ENCODE measurements at places on chromosomes 2 and 18.

DNA sequence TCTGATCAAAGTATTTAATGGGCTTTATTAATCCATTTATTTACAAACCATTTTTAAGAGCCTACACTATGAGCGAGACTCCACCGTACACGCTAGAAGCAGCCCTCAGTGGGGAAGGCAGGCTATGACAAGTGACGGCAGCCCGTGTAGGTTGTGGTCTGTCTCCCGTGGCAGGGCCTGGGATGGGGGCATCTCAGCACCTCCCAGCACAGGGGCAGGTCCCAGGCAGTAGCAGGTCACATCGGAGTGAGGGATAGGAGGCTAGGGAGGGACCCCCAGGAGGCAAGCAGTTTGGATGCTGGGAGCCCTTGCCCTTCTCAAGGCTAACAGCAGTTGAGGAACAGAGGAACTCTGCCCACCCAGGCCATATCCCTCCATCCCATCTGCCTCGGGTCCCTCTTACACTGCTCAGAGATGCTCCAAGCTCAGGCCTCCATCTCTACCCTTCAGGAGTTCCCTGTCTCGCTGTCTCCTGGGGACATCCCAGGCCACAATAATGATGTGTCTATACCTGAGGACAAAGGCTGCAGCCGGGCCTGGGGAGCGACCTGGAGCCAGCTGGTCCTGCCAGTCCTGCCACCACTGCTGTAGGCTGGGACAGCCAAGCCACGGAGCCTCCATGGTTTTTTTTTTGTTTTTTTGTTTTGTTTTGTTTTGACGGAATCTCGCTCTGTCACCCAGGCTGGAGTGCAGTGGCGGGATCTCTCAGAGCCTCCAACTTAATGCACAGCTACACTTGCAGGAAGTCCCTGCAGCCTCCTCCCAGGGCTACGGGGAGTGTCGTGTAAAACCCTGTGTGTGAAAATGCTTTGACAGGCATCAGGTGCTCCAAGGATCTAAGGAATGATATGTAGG lies 92.0 kb downstream of the NDUFA10 start:
- DNase-seq: peak; percentile 3

DNA sequence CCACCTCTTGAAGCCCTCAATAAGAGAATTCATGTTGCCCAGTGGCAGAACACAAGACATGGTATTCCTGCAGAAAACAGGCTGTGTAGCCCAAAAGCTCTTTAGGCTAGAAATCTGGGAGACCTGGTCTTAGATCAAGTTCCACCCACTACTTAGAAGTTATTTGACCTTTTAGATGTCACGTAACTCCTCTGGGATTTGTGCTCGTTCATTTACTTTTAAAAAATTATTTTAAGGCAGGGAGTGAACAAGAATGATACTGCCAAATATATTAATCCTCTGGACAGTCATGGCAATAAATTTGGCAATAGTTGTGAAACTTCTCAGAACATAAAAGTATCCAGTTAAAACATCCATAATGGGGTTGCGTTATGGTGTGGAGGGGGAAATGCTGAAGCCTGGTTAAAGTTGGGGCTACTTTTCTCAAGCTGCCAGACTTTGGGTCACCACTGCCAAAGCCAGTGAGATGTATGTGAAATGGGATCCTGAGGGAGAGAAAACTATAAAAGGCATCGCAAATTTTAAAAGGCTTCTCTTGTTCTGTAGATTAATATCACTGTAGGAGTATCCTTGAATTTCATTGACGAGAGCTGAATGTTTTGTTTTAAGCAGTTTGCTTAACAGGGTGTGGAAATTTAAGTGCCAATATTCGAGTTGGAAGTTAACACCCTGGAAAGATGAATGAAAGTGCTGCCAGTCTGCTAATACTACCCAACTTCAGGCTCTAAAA lies 15.8 kb downstream of the DAPL1 start:
- DNase-seq: no peak

- DNase-seq: no peak
Observed at GRCh38 chr18:12310762-12311161, 2.7 kb downstream of the TUBB6 start.

GRCh38 chr2:19863303-19864041 lies 38.3 kb downstream of the TTC32 start:
- DNase-seq: peak; percentile 86

- no peak for DNase-seq
Observed at GRCh38 chr2:176854878-176855277, 357.7 kb upstream of the HNRNPA3 start.

GRCh38 chr2:11073776-11074175 lies 81.5 kb upstream of the SLC66A3 start:
- no peak for DNase-seq

GRCh38 chr2:102592601-102593000 lies 26.8 kb upstream of the SLC9A2 start:
- DNase-seq: no peak

GRCh38 chr18:63562284-63562683 lies 20.1 kb downstream of the SERPINB12 start:
- DNase-seq: no peak

DNA sequence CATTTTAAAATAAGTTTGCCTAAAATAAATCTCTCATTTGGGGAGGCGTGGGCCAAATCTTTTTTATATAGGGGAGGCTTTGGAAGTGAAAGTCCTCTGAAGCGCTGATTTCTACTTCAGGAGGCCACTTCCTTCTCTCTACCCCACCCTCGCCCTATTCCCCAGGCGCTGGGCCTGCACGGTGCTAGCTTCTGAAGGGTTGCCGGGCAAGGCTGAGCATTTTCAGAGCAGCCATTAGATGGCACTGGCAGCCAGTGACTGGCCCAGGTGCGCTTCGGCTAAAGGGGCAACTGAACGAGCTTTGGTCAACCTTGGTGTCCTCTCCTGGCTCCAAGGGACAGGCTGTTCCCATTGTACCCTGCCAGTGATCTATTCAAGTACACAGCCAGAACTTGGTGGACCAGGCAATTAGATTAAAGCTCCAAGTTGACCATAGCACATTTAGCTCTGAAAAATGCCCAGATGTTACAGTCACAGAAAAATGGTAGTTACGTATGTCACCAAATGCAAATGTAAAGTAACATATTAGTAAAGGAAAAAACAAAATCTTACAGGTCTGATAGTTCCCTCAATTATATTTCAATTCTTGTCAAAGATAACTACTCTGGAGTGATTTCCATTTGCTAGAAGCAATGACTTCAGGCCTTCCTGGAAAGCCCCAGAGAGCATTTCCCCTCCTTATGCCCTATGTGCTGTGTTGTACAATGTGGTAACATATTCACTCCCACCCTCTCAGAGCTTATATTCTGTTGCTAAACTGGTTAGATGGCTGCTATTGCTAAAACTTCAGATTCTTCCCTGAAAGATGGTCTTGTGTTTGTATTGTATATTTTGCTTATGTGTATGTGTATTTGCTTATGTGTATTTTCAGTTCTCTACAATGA lies 2.1 kb downstream of the POMC start:
- DNase-seq: peak; percentile 81

DNA sequence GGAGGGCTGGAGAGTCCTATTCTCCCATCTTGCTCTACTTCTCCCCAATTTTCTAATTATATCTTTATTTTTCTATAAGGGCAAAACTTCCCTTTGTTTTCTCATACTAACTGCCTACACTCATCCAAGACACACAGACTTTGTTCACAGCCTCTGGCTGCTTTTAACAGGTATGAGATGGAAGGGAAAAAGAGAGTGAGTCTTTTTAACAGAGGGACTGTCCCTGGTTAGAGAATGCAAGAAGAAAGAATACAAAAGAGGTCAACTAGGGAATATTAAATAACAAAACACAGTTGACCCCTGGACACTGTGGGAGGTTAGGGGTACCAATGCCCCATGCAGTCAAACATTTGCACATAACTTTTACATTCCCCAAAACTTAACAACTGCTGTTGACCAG lies 41.8 kb downstream of the SP100 start:
- no peak for DNase-seq

DNA sequence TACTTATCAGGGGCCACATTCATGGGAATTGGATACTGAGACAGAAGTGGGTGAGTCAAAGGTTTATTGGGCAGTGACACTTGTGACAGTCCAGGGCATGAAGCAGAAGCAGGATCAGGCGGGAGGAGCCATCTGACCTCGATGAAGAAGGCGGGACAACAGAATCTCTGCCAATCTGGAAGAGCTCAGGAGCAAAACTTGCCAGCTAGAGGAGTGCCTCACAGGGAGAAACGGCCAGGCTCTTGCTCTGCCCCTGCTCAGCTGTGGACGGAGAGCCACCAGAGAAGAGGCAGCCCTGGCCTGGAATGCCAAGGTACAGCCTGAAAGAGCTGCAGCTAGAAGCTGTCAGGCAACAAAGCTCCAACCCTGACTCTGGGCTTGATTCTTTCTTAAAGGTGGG lies 16.9 kb downstream of the DAW1 start:
- DNase-seq: peak; percentile 12

DNA sequence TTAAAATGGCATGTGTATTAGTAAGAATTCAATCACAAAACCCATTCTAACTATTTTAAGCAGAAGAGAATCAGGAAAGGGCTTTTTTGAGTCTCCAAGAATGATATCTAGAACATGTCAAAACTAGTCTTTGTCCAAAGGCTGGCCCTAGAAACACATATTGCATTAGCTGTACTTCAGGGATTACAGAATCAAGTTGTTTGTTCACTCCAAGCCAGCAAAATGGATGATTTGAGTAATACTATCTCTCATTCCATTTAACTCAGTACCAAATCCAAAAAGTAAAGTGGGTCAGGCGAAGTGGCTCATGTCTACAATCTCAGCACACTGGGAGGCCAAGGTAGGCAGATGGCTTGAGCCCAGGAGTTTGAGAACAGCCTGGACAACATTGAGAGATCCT lies 41.3 kb downstream of the ATF2 start:
- DNase-seq: no peak

- no peak for DNase-seq
Observed at GRCh38 chr2:132430895-132431294, 14.3 kb downstream of the GPR39 start.

- no peak for DNase-seq
Observed at GRCh38 chr2:150062416-150062815, 425.1 kb downstream of the RND3 start.

- DNase-seq: no peak
Observed at GRCh38 chr2:73937899-73938298, 11.2 kb downstream of the DGUOK start.

DNA sequence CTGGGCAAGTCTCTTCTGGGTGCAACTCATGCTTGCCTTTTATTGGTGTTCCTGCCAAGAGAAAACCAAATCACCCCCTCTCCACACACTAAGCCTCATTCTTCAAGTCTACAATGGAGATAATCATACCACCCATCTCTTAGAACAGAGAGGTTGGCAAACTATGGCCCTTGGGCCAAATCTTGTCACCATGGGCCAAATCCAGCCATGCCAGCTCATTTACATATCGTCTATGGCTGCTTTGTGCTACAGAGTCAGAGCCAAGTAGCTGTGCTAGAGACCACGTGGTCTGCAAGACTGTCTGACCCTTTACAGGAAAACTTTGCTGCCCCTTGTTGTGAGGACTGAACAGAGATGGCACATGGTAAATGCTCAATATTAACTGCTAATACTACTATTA lies 270.3 kb upstream of the PARD3B start:
- no peak for DNase-seq

DNA sequence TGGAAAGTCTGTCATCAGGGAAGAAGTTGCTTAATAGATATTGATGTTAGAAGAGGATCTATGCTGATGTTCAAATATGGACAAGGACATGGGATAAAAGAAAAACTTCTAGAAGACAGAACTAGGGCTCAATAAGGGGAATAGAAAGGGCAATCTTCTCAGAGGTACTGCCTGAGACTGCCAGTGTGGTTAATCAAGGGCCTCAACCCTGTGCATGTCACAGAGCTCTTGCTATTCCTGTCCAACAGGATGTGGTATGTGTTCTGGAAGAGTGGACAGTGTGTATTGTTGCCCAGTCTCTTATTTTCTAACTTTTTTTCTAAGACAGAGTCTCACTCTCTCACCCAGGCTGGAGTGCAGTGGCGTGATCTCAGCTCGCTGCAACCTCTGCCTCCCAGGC lies 27.8 kb upstream of the RNF125 start:
- DNase-seq: no peak

DNA sequence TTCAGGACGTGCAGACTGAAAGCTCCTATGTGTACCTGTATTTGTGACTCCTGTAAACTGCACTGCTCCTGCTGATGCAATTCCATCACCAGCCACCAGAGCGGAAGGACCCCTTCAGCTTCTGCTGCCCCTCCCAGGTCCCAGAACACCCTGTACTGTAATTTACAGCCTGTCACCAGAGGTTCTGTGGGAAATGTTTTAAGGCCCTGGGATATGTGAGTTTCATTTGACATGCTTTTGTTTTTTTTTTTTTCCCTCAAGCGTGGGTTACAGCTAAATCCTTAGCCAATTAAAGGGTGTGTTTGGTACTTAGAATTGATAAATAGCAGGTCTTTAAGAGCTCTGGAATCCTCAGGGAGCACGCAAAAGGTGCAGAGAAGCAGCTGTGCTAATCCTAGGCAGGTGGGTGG lies 79.4 kb downstream of the KCTD1 start:
- DNase-seq: peak; percentile 74

- no peak for DNase-seq
Observed at GRCh38 chr2:136239079-136239685, 121.2 kb upstream of the CXCR4 start.

- DNase-seq: no peak
Observed at GRCh38 chr2:162044586-162044985, 29.4 kb downstream of the DPP4 start.

GRCh38 chr18:70421471-70422390 lies 132.9 kb downstream of the SOCS6 start:
- no peak for DNase-seq

GRCh38 chr2:29293830-29294438 lies 178.7 kb downstream of the CLIP4 start:
- DNase-seq: no peak

DNA sequence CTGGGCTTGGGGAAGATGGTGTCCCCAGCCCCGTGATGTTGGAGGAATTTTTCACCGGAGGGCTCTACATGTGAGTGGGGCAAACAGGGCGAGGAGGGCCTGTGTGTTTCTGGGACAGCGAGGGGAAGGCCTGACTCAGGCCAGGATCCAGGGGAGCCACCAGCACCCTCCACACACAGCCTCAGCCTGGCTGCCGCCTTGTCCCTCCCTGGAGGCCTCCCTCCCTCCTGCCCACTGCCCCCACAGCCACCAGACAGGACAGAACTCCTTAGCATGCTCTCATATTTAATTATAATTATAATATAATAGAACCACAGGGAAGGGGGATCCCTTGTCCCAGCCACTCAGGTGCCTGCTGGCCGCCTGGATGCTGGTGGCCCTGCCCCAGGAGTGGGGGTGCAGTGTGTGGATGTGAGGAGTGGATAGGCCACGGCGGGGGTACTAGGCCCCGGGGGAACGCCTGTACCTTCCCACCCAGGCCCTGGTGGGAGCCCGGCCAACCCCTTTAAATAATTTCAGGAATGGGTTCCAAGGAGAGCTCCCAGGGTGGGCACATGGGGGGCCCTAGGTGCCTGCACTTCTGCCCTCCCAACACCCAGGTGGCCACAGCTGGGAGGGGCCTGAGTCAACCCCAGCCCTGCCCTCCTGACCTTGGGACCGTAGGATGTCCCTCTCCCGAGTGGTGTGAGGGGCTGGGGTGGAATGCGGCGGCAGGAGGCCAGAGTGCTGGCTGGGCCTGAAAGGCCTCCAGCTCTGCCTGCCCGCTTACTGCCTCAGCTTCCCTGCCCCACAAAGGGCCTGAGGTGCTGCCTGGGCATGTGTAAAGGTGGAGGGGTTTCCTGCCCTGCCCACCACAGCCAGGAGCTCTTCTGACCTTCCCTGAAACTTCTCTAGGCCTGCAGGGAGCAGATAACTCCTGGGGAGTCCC lies 8.8 kb downstream of the PDCD1 start:
- no peak for DNase-seq

- no peak for DNase-seq
Observed at GRCh38 chr2:241542278-241542605, 16.3 kb upstream of the BOK start.
